ENCODE measurements at places on chromosomes 1 and 21.

GRCh38 chr1:24765308-24765988 is 20.2 kb downstream of the CLIC4 start:
- DNase-seq, result no peak

GRCh38 chr1:189315035-189315901 is 1162.4 kb downstream of the BRINP3 start:
- DNase-seq, result no peak

DNA sequence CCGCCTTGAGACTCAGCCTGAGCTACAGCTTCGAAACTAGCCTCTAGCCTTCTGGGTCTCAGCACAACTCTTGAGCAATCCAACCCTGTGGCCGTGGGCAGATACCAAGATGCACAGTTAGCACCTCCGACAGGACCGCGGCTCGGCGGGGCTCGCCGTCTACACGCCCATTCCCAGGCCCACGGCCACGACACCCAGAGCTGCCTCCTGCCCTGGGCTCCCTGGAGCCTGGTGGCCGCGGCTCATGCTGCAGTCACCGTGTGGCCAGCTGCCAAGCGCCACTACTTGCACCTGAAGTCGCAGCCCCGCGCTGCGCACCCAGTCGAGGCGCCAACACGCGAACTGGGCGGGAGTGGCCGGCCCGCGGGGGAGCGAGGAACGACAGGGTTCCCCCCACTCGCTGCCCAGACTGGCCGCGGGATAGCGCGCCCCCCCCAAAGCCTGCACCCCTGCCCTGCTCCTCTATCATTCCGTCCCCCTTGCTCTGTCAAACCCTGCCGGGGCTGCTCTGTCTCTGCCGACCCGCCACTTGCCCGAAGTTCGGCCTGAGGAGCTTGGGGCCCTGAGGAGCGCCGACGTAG is 729 bp upstream of the CDCA8 start:
- no peak for DNase-seq

GRCh38 chr1:168591641-168592250 is 15.3 kb downstream of the XCL1 start:
- no peak for DNase-seq

DNA sequence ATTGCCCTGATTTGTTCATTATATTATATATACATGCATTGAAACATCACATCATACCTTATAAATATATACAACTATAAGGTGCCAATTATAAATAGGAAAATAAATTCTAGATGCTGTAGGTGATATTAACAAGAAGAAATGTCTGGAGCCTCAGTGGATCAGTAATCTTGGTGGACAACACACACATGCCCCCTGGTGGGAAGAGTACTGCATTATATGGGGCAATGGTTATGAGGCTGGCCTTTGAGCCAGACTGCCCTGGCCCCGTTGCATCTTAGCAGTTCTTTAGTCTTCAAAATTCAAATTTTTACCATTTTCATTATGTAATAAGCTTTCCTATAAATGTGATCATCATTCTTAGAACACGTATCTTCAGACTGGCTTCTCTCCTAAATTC is 335.0 kb upstream of the GREM2 start:
- no peak for DNase-seq

- DNase-seq, result no peak
Measured at GRCh38 chr1:95916616-95917015, 682.6 kb downstream of the RWDD3 start.

All from activated T-cell treated with anti-CD3 and anti-CD28 coated beads for 4 hours (primary cell).